ENCODE measurements at places on chromosomes 6 and 20.

DNA sequence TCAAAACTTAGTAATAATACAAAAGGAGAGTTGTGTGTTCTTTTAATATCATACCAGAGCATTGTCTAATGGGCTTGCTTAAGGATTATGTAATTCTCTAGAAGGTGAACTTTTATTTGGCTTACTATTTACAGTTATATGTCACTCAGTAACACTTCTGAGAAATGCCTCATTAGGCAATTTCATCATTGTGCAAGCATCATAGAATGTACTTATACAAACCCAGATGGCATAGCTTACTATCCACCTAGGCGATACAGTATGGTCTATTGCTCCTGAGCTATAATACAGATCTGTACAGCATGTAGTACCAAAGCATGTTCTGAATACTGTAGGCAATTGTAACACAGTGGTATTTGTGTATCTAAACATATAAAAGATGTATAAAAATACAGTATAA is 340.1 kb downstream of the PHF3 start:
- DNase-seq, result no peak

DNA sequence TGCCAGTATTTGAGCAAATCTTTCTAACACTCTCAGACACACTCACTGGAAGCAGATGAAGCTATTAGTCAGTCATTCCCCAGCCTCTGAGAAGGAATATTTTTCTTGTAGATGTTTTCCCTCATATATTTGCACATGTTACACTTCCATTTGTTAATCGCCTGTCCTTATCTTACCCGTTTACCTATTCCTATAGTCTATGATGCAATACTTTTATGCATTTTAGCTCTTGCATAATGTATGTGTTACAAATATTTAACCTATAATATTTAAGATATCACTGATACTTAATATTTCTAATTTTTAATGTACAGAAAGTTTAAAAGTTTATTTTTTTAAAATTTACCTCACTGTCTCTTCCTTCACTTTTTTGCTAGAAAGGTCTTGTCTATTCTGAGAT is 71.9 kb downstream of the PCSK2 start:
- DNase-seq, result no peak

DNA sequence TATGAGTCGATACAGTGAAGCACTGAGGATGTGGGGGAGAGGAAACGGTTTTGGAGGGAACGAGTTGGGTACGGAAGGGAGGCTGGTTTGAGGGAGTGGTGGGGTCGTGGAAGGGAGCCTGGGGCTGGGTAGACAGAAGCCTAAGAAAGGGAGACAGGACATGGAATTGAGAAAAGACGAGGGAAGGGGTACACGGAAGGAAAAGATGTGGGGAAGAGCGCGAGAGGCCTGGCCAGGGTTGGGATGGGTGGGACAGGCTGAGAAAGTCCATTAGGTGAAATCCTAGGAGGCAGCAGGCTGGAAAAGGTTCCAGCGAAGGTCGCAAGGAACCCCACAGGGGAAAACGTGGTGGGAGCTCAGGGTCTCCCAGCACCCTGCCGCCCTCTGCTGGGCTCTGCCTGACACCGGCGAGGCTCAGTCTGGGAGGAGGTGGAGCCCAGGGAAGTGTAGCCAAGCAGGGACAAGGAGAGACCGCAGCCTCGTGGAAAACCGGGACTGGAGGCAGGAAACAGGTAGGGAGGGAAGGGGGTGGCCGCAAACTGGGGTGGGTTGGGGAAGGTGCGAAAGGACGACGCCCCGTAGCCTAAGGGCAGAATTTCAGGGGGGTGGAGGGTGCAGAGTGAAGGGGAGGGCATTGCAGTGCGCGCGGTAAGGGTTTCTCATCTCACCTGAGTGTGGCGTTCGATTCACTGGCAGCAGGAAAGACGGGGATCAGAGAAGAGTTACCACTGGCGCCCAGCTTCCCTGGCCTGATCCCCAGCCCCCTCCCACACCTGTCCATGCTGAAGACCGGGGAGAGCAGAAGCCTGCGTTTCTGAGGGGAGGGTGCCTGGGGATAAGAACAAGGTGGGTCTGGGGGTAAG is 4.3 kb downstream of the GABBR1 start:
- no peak for DNase-seq

DNA sequence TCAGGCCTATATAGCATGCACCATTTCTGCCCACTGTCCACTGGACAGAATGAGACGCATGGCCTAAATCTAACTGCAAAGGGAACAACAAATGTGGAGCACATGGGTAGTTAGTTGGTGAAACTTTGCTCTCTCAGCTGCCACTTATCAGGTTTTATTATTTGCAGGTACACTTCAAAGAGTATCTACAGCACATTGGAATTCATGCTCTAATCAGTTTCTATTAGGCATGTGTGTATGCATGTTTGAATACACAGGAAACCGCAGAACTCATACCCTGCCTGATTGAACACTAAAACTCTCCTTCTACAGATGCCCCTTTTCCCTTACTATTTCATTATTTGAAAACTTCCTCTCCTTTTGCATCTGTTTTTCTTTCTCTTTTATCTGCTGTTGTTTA is 97.4 kb upstream of the HSF2 start:
- DNase-seq, result no peak

DNA sequence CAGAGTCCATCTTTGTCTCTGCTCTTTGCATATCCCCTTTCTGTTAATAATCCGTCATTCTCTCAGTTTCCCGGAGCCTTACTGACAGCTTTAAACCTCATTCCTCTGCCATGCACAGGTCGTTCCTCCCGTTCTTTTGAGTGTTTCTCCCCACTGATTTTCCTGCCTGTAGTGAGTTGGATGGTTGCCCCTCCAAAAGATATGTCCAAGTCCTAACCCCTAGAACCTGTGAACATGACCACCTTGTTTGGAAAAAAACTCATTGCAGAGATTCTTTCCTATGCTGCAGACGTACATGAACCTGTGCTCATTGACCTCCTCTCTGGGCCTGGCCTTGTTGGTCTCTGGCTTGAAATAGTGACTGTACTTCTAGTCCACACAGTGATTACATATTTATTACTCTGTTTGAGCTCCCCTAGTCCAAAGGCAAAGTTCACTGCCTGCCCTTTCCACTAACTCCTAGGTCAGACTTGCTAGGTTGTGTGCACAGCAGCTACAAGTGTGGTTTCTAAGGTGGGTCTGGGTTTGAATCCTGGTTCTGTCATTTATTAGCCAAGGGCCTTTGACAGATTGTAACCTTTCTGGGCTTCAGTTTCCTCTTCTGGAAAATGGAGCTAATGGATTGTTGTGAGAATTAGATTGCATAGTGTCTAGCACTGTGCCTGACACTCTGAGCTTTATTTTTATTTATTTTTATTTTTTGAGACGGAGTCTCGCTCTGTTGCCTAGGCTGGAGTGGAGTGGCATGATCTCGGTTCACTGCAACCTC is 29.3 kb downstream of the PPARD start:
- DNase-seq, result no peak

- no peak for DNase-seq
Observed at GRCh38 chr20:18926965-18927364, 113.4 kb downstream of the SCP2D1 start.

- DNase-seq, result no peak
Observed at GRCh38 chr6:166541366-166541765, 45.1 kb downstream of the RAMACL start.

DNA sequence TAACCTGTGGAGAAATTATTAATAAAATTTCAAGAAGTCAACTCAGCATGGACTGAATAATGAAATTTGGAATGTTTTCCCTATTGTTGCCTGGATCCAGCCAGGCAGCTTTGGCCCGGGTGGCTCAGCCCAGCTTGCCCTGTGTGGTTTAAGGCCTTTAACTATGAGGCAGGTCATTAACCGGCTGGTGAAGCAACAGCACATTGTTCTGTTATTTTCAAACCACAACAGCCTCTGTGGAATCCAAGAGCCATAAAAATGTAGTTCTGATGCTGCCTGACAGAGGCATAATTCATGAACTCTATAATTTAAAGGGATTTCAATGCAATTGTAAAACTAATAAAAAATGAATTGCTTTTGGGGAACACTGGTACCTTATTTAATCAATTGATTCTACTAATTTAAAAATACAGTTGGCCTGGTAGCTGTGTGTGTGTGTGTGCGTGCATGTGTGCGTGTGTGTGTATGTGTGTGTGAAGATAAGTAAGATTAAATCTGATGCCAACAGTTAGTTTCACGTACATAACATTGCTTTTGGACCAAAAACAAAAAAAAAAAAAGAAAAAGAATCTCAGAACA is 117.7 kb downstream of the RPS12 start:
- DNase-seq, result peak; percentile 2

GRCh38 chr6:33314515-33314942 is 651 bp upstream of the TAPBP start:
- no peak for DNase-seq

- DNase-seq, result no peak
Observed at GRCh38 chr20:31274441-31274840, 17.0 kb downstream of the DEFB115 start.

- DNase-seq, result no peak
Observed at GRCh38 chr20:37526238-37526838, 1.3 kb downstream of the BLCAP start.

GRCh38 chr6:148461986-148462577 is 119.4 kb downstream of the SASH1 start:
- DNase-seq, result no peak

DNA sequence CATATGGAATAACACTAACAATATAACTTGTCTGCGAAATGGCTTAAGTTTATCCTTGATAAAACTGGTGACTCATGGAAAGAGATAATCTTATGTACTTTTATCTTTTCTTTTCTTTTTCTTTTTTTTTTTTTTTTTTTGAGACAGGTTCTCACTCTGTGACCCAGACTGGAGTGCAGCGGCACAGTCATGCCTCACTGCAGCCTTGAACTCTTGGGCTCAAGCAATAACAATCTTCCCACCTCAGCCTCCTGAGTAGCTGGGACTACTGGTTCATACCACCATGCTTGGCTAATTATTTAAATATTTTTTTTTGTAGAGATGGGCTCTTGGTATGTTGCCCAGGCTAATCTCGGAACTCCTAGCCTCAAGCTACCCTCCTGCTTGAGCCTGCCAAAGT is 68.1 kb upstream of the SCGN start:
- no peak for DNase-seq

- DNase-seq, result peak; percentile 77
Observed at GRCh38 chr6:149855040-149855654, 9.0 kb downstream of the LRP11 start.

- no peak for DNase-seq
Observed at GRCh38 chr20:19108155-19108554, 104.3 kb upstream of the SLC24A3 start.

DNA sequence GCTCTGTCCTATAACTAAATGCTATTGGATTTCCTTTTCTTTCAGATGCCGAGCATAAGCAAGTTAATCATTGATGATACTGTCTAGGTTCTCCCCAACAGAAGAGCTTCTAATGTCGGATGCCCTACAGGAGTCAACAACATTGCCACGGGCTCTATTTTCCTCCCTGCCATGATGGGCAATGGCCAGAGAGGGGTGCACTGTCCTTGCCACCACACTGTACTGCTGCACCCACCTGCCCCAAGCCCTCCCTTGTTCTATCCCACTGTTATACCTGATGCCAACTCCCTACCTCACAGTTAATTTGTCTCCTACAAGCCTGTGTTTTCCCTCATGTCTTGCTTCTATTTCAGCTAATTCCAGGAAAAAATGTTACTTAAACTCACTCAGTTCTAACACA is 773.6 kb upstream of the CHD6 start:
- no peak for DNase-seq

DNA sequence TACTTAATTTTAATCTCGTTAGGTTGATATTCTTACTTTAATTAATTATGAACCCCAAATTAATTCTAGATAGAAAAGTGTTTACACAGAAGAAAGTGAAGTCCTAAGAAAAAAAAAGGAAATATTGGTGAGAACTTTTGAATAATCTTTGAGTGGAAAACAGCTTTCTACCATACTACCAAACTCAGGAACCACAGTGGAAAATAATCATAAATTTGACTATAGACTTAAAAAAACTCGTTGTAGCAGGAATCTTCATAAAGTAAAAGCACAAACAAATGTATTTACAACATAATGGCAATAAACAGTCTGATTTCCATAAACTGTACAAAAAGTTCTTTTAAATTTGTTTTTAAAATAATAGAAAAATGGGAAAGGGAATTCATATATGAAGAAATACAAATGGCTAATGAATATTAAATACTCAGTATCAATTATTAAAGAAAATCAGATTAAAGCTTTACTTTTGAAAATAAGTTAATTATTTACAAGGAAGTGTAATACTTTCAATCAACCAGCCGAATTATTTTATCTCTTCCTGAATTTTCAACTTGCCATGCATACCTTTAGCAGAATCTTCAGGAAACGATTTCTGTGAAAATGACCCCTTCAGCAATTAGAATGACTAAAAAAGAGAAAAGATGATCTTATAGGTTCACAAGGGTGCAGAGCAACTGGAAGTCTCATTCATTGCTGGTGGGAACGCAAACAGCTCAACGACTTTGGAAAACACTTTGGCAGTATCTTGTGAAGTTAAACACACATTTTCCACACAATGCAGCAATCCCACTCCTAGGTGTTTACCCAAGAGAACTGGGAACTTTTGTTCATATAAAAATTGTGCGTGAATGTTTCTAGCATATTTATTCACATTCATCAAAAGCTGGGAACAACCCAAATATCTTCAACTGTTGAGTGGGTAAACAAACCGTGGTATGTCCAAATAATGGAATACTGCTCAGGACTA is 38.5 kb upstream of the BMP6 start:
- no peak for DNase-seq

GRCh38 chr6:145139140-145139850 is 596.0 kb downstream of the EPM2A start:
- no peak for DNase-seq

- no peak for DNase-seq
Observed at GRCh38 chr6:15322184-15322583, 76.3 kb downstream of the JARID2 start.

- DNase-seq, result no peak
Observed at GRCh38 chr6:15897063-15897876, 231.6 kb upstream of the MYLIP start.

DNA sequence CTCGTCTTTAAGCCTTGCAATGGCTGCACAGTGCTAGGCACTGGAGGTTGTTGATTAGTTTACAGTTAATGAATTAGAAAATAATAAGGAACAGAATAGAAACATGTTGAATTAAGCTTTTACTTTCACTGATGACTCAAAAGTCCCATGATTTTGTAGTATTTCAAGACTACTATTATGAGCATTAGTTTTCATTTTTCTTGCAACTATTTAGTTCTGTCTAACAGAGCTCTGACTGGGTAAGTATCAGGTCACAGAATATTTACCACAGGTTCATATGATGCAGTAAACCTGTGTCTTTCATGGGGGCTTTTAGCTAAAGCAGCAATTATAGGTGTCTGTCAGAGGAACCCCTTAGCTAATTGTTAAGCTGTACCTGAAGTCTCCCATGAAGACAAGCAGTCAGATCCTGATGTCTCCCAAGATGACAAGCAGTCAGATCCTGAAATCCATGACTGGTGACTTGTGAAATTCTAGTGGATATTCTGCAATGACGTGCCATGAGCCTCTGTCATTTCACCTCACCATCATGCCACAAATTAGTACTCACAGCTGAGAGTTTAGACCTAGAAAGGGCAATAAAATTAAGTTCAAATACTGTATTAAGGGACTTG is 8.2 kb upstream of the GPR31 start:
- DNase-seq, result no peak

- no peak for DNase-seq
Observed at GRCh38 chr6:127912914-127913313, 12.1 kb upstream of the THEMIS start.

GRCh38 chr6:53214172-53214571 is 65.5 kb upstream of the GCM1 start:
- no peak for DNase-seq
